ENCODE measurements at places on chromosomes 16 and 17.

- DNase-seq = no peak
Observed at GRCh38 chr17:51611585-51611984, 351.2 kb downstream of the UTP18 start.

GRCh38 chr16:69942099-69942491 lies 9.0 kb upstream of the CLEC18A start:
- no peak for DNase-seq

DNA sequence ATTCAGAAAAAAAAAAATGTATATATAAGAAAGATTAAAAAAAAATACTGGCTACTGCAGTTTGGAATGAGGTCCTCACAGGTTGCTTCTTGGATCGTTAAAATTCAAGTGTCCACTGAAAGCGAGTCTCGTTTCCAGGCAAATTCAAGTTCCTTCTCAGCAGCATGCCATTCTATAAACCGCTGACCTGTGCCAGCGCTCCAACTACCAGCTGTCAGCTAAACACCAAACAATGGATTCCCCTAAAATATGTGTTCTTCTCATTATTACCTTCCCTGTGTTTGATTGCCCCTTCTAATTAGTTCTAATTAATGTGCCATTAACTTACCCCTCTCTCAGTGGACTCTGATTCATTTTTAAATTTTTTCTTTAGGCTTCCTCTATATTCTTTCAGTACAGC lies 92.4 kb downstream of the DNAH9 start:
- no peak for DNase-seq

DNA sequence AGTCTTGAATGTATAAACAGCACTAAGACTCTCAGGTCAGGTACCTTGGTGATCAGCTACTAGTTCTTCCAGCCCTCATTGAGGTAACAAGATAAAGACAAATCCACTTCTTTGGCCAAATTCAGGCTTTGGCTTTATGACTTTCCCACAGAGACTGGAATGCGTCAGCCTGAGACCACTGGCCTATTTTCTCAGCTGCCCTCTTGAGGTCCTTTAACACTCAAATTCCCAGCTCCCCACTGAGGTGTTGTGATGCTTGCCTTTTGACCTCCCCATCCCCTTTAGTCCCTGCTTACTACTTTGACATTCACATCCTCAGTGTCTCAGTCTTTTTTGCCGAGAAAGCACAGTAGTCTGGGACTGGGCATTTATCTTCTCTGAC lies 10.6 kb downstream of the TNFAIP1 start:
- DNase-seq = no peak

DNA sequence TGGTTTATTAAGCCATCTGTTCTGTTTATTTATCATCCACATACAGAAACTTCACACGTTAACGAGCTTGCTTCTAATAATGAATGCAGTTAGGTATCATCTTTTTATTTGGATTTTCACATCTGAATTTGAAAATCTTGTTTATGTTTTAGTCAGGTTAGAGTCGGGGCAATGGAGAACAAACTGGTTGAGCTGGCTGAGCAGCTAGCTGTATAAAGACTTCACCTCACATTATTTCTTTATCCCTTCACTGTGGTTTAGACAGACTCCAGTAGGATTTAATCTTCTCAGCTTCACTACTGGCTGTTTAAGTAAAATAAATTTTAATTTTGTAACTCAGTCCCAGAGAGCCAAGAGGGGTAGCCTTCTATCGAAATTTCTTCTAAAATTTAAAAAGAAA lies 415.9 kb downstream of the RBFOX1 start:
- no peak for DNase-seq

DNA sequence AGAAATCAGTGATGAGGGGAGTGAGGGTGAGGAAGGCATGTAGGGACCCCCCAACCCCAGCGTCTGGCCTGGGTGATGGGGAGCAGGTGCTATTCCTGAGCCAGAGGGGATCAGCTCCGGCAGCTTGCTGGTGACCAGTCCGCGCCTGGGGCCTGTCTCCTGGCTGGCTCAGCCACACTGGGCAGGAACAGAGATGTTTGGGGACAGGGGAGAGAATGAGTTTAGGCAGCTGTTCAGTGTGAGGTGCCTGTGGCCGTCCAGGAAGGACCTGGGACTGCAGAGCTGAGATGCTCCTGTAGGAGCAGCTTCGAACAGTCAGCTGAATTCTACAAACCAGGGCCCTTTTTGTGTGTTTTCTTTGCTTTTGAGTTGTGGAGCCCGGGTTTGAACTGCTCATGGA lies 23.2 kb upstream of the SPNS2 start:
- DNase-seq = no peak

DNA sequence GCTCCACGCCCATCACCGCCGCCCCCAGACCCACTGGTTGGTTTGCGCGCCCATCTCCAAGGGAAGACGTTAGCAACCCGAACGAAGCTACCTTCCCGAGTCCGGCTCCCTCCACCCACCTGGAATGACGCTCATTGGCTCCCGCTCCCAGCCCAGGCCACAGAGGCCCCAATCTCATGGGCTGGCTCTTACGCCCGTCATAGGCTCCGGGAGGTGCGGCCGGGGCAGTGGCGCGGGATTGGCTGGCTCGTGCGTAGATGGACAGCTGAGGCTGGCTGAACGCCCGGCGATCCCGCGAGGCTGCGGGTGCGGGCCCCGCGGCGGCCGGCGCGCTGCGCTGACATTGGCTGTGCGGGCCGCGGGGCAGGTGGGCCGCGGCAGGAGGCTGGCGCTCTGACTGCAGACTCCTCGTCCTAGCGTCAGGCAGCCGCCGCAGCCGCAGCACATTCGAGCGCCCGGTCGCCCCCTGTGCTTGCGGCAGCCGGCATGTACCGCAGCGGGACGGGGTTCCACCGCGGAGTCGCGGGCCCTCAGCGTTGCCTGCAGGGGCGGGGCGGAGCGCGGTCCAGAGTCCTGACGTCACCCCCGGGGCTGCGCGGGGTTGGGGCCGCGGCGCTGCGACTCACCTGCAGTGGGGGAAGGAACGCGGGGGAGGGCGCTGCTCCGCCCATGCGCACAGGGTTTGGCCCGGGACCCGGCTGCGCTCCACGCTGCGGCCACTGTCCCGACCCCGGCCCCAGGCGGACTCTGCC lies 453 bp upstream of the MYH10 start:
- peak; percentile 99 for DNase-seq

- no peak for DNase-seq
Observed at GRCh38 chr17:8639709-8640108, 9.2 kb upstream of the MYH10 start.

- DNase-seq = no peak
Observed at GRCh38 chr17:17440938-17441675, 35.7 kb upstream of the MED9 start.

DNA sequence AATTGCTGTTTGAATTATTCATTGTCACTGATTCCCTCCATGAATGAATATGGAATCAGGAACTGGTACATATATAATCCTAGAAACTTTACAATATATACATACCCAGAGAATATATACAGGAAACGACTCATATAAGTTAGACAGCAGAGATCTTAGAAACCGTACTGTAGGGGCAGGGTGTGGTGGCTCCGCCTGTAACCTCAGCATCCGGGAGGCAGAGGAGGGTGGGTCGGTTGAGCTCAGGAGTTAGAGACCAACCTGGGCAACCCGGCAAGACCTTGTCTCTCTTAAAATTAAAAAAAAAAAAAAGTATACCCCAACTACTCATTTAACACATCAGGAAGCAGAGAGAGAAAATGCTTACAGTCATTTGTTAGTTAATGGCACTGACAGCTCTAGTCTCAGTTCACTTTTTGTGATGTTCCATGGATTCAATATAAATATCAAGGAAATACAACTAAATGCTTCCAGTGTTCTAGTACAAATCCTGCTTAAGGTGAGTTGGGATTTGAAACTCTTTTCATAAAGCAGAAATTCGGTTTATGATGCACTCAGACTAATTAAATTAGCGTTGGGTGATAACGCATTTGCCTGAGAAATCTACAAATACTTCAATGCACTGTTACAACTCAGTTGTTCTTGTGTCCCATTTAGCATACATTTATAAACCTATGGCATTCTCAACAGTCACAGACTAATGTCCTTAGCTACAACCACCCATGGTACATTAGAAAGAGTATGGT lies 5.6 kb downstream of the GLG1 start:
- no peak for DNase-seq

- DNase-seq = no peak
Observed at GRCh38 chr17:16374146-16374938, 6.5 kb upstream of the UBB start.

DNA sequence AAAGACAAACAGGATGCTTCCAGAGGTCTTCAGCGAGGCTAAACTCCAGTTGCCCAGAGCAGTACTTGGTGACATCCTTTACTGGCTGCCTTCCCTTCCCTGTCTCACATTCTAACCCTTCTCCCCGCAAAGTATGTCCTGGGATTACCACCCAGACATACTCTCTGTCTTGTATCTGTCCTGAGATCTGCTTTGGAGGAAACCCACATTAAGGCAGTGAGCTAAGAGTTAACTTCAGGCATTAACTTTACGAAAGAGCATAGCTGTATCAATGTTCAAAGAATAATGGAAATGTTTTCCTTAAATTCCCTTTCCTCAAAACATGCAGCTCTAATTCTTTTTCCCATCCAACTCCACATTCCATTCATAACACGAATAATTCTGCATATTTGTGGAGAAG lies 385.2 kb downstream of the NPIPA8 start:
- no peak for DNase-seq

GRCh38 chr16:24568392-24568791 lies 29.0 kb downstream of the RBBP6 start:
- no peak for DNase-seq

DNA sequence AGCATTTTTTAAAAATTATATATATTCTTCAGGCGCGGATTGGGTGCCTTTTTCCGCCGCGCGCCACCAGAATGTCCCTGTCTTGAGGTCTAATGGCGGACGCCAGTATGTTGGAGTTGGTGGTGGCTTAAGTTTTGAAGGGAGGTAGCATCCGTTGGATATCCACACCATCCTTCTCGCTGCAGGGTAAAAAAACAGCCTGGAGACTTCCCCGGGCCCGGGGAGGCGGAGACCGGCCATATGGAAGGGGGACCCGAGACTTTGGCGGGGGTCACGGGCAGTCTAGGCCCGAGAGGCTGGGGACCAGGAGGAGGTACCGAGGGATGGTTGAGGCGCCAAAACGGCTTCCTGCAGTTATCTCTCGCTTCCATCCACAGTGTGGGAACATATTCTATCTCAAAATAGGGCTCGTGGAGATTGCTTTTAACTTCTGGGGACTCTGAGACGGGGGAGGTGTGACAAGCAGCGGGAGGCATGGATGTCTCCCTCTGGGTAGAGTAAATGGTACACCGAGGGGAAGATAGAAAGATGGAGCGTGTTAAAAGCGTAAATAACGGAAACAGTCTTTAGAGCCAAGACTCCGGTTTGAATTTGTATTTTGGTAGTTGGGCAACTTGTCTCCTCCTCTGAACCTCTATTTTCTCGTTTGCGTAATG lies at the start of gene SF3B3:
Gene SF3B3 (plus strand): TSS at position 74 of the 656 bp plus-strand sequence. CDS start 2,841 bp downstream, outside the sequence.
- DNase-seq = peak; percentile 83

GRCh38 chr16:57066625-57067024 lies 25.8 kb upstream of the CPNE2 start:
- no peak for DNase-seq

- DNase-seq = no peak
Observed at GRCh38 chr16:66569827-66570405, 3.7 kb downstream of the CMTM1 start.

DNA sequence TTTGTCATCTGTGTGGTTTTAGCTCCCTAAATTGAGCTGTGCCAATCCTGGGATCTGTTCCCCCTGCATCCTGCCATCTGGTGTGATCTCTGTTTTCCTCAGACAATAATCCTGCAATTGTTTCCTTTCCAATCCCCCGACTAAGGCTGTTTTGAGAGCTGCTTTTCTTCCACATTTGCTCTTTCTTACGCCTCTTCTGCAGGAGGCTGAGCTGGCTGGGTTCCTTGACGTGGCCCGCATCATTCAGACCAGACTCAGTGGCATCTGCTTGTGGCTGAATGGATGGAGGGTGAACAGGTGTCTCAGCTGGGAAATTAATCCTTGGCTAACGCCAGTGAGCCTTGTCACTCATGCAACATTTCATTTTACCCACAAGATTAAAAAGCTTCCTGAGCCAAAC lies 9.8 kb upstream of the MED9 start:
- DNase-seq = no peak

GRCh38 chr16:26860506-26860905 lies 206.2 kb upstream of the C16orf82 start:
- no peak for DNase-seq

Measured in Right ventricle myocardium superior (tissue), 1 donor.